ENCODE measurements at places on chromosomes 13 and 19.

- DNase-seq, result no peak
Observed at GRCh38 chr13:30895773-30896172, 10.3 kb upstream of the MEDAG start.

- no peak for DNase-seq
Observed at GRCh38 chr19:1533510-1534150, 9.8 kb downstream of the PLK5 start.

DNA sequence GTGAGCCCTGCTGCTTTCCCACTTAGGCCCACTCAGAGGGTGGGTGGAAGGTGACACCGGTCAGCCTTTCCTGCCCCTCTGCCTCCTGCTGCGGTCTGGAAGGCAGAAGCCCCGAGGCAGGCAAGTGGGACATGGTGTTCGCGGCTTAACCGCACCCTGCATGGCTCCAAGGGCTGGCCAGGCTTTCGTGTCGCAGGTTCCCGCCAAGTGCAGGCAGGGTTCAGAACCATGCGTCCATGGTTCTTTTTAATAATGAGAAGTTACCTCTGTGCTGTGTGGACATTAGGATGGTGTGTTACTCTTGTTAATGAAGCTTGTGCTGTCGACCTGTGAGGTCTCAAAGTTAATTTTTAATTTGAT is 986 bp downstream of the DGKH start:
- no peak for DNase-seq

DNA sequence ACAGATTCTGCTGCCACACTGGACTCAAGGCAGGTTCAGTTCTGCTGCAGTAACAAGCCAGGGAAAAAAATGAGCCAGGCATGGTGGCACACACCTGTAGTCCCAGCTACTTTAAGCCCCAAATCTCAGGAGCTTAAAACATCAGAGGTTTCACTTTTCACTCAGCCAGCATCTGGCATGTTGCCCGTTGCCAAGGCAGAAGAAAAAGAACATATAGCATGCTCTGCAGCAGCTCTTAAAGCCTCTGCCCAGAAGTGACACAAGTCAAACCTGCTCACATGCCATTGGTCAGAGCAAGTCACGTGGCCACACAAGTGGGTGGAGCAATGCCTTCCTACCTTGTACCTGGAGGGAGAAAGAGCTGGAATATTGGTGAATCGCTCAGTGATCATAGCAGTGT is 14.7 kb upstream of the ADGRE5 start:
- DNase-seq, result peak; percentile 86

- no peak for DNase-seq
Observed at GRCh38 chr13:28505543-28506135, 10.7 kb upstream of the FLT1 start.
